ENCODE measurements at places on chromosomes 4 and X.

GRCh38 chr4:157010630-157011029, 39.0 kb upstream of the PDGFC start:
- DNase-seq: no peak

GRCh38 chrX:123603491-123603890, 129.4 kb downstream of the THOC2 start:
- DNase-seq: no peak

DNA sequence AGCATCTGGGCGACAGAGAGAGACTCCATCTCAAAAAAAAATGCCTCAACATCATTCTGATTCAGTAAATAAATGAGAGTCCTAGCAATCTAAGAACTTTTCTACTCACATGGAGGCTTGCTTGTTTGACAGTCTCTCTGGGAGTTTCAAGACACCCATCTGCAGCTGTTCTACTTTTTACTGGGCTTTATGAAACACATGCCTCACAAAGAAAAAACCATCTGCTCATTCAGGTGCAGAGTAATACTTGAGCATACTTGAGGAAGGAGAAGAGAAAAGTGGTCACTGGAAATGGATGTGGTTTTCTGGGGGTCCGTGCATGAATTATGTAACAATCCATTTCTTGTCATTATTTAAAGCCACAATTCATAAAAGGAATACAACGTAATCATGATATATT, 87.1 kb upstream of the DDX53 start:
- no peak for DNase-seq

- no peak for DNase-seq
Measured at GRCh38 chrX:48787505-48788443, 1.4 kb downstream of the GATA1 start.

DNA sequence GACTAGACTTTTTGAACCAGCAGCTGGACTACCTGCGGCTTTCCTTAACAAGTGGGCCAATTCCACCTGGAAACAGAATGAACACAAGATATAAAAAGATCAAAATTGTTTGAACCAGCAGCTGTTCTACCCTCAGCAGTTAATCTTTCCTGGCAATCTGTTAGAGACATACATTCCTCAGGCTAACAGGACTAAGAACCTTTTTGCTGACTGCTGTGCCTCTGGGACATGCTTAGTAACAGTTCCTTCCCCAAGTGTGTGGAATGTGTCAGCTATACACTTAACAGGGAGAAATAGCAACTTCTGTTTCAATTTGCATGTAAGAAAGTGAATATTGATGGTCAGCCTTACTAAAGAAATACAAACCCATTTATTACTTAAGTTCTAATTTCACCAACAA, 554.4 kb downstream of the ARAP2 start:
- DNase-seq: no peak

- no peak for DNase-seq
Measured at GRCh38 chrX:130109429-130110378, 593 bp downstream of the ELF4 start.

GRCh38 chr4:149292425-149293007, 523.1 kb downstream of the IQCM start:
- no peak for DNase-seq

GRCh38 chr4:144189121-144189520, 48.6 kb upstream of the GYPA start:
- DNase-seq: no peak

DNA sequence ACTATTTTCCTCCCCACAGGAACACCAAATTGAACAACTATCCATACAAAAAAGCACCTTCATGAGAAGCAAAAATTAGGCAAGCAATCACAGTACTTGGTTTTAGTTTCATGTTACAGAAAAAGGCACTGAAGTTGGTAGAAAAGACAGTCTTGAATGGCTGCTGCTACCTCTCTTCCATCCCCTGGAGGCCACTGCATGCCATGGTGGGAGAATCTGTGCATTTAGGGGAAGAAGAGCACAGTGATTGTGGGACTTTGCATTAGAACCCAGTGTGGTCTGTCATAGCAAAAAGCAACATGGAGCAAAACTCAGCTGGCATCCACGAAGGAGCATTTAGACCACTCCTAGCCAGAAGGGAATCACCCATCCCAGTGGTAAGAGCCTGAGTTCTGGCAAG, 941.9 kb downstream of the PCDH18 start:
- DNase-seq: no peak

GRCh38 chr4:175453456-175453855, 358.6 kb downstream of the GPM6A start:
- DNase-seq: no peak

DNA sequence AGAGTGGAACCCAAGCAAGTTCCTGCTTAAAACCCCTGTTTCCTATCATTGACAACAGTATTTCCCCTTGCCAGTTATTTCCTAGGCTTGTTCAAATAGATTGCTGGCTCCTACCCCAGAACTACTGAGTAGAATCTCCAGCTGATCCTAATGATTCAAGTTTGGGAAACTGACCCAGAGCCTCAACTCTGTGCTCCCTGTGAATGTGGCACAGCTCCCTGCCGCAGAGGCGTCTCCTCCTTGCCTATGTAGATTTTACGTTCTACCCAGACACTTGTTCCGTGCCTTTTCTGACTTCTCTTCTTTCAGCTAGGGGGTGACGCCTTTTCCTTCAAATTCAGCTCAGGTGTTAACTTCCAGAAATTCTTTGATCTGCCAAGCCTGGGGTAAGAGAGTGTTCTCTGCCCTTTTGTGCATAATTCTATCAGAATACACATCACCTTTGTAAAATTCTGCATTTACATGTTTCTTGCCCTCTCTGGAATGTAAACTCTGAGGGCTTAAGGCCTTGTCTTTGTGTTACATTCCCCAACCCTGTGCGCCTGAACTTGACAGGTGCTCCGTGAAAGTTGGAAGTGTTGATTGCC, 4.4 kb downstream of the LSM6 start:
- no peak for DNase-seq

DNA sequence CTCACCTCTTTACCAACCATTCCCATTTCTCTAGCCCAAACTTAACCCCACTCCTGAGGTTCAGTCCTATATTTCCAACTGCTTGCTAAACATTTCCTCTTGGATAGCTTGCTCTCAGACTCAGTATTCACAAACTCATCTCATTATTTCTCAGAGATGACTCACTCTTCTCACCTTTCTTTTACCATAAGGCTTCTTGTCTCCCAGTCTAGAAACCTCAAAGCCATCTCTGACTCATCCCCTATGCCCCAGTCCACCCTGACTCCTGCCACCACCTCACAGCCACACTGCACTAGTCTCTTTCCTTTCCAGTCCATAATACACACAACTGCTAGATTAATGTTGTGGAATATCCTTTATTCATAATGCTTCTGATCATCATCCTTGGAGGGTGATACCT, 4.8 kb downstream of the FRMPD3 start:
- DNase-seq: no peak

DNA sequence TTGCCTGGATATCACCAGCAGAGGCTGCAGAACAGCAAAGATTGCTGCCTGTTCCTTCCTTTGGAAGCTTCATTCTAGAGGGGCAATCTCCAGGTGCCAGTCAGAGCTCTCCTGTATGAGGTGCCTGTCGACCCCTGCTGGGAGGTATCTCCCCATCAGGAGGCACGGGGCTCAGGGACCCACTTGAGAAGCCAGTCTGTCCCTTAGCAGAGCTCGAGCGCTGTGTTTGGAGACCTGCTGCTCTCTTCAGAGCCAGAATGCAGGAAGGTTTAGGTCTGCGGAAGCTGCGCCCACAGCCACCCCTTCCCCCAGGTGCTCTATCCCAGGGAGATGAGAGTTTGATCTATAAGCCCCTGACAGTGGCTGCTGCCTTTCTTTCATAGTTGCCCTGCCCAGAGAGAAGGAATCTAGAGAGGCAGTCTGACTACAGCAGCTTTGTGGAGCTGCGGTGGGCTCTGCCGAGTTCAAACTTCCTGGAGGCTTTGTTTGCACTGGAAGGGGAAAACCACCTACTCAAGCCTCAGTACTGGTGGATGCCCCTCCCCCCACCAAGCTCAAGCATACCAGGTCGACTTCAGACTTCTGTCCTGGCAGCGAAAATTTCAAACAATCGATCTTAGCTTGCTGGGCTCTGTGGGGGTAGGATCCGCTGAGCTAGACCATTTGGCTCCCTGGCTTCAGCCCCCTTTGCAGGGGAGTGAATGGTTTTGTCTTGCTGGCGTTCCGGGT, 57.9 kb downstream of the DKK2 start:
- no peak for DNase-seq

DNA sequence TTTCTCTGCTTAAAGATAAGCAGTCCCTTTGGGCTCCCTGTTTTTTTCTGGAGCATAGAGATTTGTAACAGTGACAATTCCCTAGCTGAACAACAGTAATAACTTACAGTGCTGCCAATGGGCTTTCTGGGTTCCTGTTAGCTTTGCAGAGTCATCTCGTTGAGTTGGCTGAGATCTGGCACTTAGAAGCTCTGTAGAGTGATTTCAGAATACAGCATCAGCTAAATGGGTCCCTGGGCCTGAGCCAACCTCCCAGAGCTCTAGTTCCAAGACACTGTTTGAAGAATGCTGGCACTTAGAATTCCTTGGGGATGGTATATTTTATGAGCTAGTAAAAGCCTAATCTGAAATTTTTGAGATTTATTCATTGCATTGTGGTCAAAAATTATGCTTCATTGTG, 43.5 kb upstream of the SERTM2 start:
- DNase-seq: no peak

GRCh38 chr4:141346144-141346543, 125.4 kb downstream of the ZNF330 start:
- no peak for DNase-seq

DNA sequence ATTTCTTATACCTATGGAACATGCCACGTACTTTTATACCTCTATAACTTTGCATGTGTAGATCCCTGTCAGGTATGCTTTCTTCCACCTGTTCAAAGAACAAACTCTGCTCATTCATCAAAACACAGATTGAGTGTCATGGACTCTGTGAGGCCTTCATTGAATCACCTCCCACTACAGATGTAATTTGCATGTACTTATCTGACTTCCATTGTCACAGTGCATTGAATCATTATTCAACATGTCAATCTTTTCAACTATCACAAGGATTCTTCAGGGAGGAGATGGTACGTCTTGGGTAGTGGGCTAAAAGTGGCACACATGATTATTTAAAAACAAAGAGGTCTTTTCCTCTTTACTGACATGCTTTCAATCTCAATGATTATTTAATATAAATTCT, 24.1 kb downstream of the SPOCK3 start:
- DNase-seq: no peak

DNA sequence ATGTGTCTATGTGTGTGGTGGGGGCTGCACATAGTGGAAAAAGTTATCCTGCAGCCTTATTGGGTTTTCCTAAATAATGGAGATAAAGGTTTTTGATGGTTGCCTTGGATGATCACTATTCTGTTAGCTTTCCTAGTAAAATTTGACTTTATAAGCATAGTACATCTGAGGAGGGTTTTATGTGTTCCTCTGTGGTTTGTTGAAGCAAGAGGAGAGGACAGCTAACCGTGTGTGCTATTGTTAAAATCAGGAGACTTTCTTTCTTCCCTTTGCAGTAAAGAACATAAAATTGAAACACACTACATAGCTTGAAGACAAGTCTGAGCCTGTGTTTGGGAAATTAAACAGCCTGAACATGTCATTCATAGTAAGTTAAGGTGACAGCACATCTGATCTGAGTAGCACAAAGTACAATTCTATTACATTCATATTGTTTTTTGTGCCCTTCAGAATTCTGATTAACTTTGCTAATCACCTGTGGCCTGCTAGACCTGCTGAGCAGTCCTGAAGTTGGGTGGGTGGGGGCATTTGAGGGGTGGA, 36.8 kb downstream of the C4orf51 start:
- no peak for DNase-seq

DNA sequence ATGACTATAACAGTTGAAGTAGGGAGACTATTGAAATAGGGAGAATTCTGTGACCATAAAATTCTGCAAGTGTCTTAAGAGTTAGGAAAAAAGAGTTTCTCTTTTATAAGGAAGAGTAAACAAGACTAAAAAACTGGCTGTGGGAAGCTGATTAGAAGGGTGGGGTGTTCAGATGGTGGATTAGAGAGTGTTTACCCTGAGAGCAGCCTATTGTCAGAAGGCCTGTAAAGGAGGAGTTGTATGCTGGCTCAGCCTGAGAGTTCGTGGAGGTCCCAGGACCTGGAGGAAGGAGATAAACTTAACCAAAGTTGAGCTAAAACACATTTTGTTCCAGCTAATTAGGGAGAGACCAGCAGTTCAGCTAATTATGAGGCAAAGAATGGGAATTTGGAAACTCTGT, 629.7 kb downstream of the PCDH7 start:
- no peak for DNase-seq

DNA sequence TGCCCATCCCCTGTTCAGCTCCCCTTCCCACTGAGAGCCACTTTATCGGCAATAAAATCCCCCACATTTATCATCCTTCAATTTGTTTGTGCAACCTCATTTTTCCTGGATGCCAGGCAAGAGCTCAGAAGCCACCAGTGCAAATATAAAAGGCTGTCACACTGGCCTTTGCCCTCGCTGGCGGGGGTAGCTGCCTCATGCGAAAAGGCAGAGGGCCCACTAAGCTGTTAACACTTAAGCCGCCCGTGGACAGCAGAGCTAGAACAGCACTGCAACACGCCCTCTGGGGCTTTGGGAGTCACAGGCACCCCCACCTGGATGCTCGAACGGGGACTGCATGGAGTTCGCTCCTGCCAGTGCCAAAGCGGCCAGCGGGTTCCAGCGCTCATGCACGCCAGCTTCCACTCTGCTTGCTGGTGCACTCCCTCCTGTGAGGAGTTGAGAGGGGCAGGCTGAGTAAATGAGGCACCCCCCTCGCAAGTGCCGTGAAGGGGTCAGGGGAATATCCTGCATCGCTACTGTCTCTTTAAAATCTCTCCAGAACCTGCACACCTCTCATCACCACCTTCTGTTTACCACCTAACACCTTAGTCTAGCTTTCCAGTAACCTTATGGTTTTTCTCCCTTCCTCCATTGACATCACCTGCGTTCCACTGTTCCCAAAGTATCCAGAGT, 99.5 kb downstream of the SORBS2 start:
- no peak for DNase-seq

DNA sequence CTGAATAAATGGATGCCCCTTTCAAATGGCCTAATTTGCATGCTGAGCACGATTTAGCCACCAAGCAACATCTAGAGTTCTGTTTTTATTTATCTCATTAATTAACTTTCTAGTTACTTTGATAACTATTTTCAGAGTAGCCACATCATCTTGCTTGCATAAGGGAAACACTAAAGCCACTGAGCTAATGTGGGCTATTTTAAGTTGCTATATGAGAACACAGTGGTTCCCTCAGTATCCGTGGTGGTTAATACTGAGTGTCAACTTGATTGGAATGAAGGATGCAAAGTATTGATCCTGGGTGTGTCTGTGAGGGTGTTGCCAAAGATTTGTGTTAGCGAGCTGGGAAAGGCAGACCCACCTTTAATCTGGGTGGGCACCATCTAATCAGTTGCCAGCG, 25.4 kb upstream of the HPSE start:
- DNase-seq: no peak
